ENCODE measurements at places on chromosomes 6 and 20.

GRCh38 chr6:64220801-64221200, 585.2 kb downstream of the PHF3 start:
- DNase-seq = no peak

DNA sequence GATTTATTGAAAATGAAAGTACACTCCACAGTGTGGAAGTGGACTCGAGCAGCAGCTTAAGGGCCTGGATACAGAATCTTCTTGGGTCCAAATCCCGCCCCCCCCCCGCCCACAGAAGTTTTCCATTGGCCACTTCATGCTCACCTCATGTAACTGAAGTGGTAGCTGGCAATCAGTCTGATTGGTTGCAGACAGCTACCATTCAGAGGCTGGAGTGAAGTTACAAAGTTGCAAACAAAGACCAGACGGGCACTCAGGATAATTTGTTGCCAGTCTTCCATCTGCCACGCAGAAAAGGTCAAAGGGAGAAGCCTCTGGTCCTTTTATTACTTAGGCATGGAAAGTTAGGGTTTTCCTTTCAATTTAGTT, 25.8 kb upstream of the FABP7 start:
- no peak for DNase-seq

- DNase-seq = no peak
Observed at GRCh38 chr6:33549896-33550295, 30.2 kb downstream of the BAK1 start.

DNA sequence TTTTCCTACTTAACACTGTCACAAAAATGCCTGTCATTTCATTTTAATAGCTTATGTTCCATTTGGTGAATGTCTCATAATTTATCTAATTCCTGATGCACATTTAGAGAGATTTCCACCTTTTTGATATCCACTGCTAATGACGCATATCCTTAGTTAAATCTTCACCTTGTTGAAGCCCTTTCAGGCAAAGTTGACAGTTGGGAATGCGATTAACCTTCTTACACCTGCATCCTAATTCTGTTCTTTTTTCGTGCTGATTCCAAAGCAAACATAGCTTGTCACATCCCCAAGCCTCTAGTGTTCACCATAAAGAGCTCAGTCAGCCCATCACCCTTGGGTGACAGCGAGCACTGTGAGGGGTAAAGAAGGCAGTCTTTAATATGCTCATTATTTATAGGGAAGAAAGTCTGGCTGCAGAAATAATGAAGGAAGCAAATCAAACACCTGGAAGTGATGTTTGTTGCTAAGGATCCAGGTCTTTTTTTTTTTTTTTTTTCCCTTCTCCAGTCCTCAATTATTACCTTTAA, 205.6 kb downstream of the DTNBP1 start:
- no peak for DNase-seq

GRCh38 chr6:4023240-4023639, 55.7 kb downstream of the FAM217A start:
- no peak for DNase-seq

DNA sequence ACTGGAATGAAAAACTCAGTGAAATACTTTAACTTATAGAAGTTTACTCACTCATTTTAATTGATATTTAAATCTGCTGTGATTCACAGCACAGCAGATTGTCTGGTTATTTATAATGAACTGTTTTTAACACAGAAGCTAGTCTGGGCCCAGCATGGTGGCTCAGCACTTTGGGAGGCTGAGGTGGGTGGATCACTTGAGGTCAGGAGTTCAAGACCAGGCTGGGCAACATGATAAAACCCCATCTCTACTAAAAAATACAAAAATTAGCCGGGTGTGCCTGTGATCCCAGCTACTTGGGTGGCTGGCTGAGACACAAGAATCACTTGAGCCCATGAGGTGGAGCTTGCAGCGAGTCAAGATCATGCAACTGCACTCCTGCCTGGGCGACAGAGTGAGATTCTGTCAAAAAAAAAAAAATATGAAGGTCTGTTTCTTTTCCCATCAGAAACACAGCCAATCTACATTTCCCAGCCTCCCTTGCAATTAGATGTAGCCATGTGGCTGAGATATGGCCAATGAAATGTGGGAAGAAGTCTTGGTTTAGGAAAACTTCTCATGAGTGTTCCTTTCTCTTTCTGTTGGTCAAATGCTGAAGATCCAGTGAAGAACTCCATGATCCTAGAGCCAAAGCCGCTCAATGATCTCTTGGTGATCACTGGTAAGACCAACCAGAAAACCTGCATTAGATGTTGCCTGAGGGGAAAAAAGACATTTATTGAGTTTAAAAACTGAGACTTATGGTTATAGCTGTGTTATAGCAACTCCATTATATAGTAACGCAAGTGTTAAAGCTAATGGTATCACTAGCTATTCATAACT, 31.3 kb upstream of the BTN3A2 start:
- no peak for DNase-seq

- DNase-seq = no peak
Observed at GRCh38 chr6:41239467-41240159, 11.5 kb downstream of the TREML4 start.

- DNase-seq = no peak
Observed at GRCh38 chr6:32845384-32845884, 1.6 kb upstream of the PSMB8 start.

GRCh38 chr6:127765949-127766348, 134.9 kb downstream of the THEMIS start:
- DNase-seq = no peak

DNA sequence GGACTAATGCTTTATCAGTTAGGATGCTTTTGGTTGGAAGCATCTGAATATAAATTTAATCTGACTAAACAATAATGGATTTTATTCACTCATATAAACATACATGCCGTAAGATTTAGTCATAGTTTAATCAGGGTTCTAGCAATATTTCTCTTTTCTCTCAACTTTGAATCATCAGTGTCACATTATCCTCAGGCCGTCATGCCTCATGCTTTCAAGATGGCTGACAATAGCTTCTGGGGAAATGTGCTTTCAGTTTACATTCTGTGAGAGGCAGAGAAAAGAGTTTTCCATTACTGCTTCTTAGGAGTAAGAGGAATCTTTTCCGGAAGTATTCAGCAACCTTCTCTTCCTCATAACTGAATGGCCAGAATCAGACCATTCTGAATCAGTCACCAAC, 162.2 kb downstream of the GJA1 start:
- DNase-seq = no peak

DNA sequence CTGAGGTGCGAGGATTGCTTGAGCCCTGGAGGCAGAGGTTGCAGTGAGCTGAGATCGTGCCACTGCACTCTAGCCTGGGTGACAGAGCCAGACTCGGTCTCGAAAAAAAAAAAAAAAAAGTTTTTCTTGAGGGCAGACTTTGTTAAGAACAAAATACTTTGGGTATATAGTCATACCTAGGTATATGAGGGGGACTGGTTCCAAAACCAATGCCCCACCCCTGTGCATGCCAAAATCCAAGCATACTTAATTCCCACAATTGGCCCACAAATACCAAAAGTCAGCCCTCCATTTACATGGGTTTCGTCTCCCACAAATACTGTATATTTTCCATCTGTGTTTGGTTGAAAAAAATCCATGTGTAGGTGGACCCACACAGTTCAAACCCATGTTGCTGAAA, 119.9 kb downstream of the INSM1 start:
- DNase-seq = no peak

GRCh38 chr20:10466325-10466724, 31.2 kb downstream of the SLX4IP start:
- DNase-seq = no peak

GRCh38 chr20:51169813-51170212, 146.9 kb upstream of the KCNG1 start:
- DNase-seq = no peak

DNA sequence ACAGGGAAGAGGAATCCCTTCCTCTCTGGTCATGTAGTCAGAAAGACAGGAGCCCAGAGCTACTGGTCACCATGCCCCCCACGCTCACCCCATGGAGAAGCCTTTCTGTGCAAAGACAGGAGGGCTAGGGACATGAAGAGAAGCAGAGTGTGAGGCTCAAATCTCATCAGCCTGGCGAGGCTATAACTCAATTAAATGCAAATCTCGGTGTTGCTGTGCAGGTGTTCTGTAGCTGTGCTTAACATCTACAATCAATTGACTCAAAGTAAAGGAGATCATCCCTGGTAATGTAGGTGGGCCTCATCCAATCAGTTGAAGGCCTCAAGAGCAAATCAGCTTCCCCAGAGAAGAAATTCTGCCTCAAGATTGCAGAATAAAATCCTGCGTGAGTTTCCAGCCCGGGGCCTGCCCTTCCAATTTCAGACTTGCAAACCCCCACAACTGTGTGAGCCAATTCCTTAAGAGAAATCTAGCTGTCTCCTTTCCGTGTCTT, 64.4 kb downstream of the CHMP4B start:
- DNase-seq = no peak

All from GM13977 (cell line).